Cortex of kidney (tissue), 1 donor: ENCODE measurements at places on chromosomes 13 and 19.

GRCh38 chr13:97259798-97260714 lies 37.9 kb downstream of the MBNL2 start:
- no peak for DNase-seq

DNA sequence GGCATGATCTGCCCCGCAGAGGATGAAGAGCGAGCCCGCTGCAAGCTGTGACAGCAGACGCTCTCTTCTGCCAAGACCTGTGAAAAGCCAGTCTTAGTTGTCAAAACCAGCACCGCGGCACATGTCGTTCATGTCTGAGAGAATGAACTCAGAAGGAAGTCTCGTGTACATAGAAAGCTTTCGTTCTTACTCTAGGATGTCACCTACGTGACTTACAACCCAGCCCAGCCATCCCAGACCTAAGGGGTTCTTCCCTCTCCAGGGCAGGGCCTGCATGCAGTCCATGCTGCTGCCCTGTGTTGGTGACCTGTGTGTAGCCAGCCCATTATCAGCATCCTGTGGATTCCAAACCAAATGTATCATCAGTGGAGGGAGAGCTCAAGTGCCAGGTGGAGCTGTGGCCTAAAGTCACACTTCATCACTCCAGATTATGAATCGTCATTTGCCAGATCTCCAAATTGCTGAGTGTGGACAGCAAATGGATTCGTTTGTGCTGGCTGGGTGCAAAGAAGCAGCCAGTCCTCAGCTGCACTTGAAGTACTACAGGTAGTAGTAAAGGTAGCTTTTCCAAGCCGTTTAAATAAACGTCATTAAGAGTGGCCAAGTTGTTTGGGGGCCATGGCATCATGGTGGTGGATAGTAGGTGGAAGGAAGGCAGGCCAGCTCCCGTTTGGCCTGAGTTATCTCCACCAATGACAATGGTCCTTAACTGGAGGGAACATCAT lies 73.9 kb upstream of the GPR183 start:
- DNase-seq, result no peak

DNA sequence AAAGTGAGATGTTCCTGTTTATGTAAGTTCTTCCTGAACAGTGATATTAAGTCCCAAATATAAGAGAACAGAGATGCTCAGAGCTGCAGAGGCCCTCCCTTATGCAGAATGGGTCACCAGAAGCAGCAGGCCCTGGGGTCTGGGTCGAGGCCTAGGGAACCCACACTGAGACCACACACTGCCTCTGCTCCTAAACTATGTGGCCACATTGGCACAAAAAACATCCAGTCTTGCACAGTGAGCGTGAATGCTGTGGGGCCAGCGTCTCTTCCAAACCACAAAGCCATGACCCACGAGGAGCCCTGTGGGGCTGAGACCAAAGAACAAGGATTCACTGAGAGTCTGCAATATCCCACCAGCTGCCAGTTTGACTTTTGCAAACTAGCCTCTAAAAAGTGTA lies 23.6 kb downstream of the PROZ start:
- no peak for DNase-seq

DNA sequence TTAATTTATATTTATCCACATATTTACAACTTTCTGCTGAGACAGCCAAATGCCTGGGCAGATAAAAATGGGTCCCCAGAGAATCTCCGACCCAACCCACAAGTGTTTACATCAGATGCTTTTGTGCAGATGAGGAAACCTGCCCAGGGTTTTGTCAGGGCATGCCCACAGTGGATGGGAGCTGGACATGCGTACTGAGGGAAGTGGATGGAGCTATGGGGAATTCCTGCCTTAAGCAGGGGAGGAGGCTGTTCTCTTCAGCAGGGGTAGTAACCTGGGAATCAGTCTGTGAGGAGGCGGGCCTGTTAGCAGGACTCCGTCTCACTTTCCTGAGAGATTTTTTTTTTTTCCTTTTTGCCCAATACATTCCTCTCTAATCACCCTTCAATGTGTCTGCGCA lies 122.9 kb downstream of the RFC3 start:
- DNase-seq, result no peak

DNA sequence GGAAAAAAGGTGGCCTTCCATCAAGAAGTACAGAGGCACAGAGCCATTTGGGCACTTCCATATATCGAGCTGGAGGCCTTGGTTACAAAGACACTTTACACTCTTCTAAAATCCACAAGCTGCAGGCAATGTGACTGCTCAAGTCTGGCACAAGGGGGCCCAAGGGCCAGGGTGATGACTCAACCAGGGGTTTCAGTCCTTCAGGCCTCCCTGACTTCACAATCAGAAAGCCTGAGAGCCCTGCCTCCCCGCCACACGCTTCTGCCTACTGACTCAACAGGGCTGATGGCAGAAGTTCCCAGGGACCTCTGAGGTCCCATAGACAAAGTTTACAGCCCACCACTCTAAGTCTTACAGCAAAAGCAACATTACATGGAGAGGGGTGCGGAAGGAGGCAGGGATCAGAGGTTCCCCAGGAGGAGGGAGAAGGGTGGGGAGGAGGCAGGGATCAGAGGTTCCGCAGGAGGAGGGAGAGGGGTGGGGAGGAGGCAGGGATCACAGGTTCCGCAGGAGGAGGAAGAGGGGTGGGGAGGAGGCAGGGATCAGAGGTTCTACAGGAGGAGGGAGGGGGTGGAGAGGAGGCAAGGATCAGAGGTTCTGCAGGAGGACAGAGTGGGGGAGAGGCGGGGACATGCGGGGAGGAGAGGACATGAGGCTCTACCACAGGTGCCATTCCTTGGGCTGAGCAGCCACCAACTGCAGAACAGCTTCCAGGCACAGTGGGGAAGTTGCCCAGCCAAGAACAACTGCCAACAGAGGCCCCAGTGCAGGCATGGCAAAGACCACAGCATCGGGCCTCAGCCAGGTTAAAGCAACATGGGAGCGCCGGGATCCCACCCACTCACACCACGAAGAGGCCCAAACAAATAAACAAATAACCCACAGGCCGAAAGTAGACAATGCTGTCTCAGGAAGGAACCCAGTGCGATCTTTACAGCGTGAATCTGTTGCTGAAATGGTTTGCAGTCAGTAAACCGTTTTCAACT lies 52.0 kb downstream of the SLC7A1 start:
- no peak for DNase-seq

DNA sequence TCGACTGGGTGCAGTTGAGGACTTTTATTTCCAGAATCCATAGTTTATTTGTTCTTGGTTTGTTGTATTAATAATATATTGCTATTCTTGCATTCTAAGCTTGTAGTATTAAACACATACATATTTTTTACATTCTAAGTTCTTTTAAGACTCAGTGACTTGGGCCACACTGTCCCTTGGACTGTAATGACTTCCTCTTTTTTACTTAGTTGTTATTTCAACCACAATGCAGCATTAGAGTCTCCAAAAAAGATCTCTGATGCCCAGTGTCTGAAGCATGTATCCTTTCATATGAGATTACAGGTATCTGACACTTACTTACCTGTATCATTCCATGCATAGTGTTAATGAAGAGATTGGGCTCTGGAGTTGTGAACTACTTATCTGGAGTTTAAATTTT lies 864.9 kb upstream of the PCDH20 start:
- DNase-seq, result no peak

- no peak for DNase-seq
Observed at GRCh38 chr19:51784109-51784785, 10.7 kb upstream of the FPR3 start.

GRCh38 chr19:48491793-48492123 lies 19.9 kb downstream of the LMTK3 start:
- DNase-seq, result no peak

GRCh38 chr13:72842991-72843390 lies 61.1 kb downstream of the PIBF1 start:
- DNase-seq, result no peak

DNA sequence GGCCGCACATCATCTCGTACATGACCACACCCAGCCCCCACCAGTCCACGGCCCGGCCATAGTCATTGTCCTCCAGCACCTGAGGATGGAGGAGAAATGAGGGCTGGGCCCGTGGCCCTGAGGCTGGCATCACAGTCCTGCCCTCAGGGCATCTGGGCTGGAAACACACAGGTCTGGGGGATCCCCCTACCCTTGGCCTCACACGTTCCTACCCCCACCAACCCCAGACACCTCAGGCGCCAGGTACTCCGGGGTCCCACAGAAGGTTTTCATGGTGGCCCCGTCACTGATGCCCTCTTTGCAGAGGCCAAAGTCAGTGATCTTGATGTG lies 9.5 kb upstream of the CCNP start:
- DNase-seq, result no peak

GRCh38 chr13:37766502-37766901 lies 103.1 kb downstream of the TRPC4 start:
- DNase-seq, result no peak

GRCh38 chr19:31908080-31908479 lies 437.3 kb upstream of the ZNF507 start:
- DNase-seq, result no peak

GRCh38 chr13:33870046-33870668 lies 52.2 kb downstream of the RFC3 start:
- DNase-seq, result no peak

- no peak for DNase-seq
Observed at GRCh38 chr13:53569453-53569852, 540.8 kb downstream of the OLFM4 start.

DNA sequence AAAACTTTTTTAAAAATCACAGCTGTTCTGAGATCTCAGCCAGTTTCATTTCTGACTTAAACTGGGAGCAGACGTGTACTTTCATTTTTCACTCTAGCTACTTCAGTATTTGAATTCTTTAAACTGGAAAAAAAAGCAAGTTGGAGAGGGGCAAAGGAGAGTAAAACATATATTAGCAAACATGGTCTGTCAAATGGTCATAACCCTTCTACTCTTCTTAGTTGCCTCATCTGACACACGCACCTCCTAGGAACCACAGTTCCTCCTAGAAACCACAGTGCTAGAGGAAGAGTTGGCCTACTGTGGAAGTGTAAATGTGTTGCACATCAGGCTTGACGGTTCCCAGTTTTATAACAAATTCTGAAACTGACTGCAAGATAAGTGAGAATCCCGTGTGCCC lies 47.2 kb downstream of the TM9SF2 start:
- no peak for DNase-seq

DNA sequence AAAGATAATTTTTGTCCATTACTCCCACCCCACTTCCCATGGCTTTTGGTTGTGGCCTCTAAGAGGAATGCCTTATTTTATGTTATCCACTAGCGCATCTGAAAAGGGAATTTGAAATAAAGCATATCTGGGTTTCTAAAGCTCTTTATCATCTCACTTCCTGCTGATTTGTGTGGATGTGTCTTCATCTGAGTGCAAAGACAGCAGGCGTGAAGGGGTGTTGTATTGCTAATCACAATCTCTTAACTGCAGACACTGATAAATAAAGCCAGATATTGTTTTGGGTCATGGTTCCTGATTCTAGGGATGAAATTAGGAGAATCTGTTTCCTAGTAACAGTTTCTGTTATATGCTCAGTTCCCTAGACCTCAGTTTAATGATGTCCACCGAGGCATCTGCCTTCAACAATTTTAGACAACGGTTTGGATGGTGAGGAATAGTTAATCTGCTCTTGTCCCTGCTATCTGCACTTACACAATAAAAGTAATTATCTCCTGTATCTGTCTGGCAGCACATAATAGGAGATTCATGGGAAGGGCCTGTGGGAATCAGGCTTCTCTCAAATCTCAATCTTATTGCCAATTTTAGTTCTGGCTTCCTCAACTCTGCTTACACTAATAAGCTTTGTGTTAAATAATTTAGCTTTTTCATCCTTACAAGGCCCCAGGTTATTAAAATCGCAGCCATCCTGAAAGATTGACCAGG lies 517.9 kb upstream of the ATXN8OS start:
- no peak for DNase-seq

GRCh38 chr13:33129094-33129832 lies 113.0 kb downstream of the KL start:
- no peak for DNase-seq

DNA sequence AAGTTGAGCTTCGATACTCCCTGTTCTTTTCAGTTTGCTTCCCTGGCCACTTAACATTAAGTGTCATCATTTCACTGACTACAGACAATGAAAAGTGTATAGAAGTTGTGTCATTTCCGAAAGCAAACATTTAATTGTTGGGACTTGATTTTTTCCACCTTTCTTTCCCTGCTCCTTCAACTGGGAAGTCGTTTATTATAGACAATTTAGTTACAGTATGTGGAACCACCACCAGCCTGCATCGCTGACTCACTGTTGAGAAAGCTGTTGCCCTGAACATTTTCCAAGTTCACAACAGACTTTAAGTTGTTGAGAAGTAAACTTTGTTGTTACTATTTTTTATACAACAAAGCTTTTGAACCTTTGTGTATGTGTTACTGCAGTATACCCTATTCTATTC lies 788.4 kb upstream of the PRR20A start:
- DNase-seq, result no peak

GRCh38 chr13:100476963-100477362 lies 111.6 kb downstream of the GGACT start:
- DNase-seq, result no peak

DNA sequence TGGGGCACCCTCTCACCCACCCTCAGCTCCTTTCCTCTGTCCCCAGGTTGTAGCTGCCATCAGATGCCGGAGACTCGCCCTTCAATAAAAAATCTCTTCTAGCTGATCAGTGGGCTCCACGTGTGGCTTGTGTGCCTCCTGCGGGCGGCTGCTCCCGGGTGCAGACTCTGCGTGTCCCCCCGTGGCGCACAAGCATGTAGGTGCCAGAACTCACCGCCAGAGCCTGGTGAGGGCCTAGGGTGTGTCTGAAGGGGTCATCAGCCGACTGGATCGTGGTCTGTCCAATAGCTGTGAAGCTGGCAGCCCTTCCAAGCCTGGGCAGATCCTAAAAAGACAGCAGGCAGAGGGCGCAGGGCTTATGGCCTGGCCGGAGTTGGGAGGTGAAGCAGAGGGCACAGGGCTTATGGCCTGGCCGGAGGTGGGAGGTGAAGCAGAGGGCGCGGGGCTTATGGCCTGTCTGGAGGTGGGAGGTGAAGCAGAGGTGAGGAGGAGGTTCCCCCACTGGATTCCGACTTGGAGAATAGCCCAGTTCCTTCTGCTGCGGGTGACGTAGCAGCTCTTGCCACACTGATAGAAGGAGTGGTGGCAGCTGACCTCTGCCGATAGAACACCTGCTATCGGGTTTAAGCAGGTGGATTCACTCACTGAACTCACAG lies 11.7 kb downstream of the NOP53 start:
- no peak for DNase-seq

GRCh38 chr13:102729560-102730270 lies 34.9 kb upstream of the METTL21C start:
- DNase-seq, result no peak

DNA sequence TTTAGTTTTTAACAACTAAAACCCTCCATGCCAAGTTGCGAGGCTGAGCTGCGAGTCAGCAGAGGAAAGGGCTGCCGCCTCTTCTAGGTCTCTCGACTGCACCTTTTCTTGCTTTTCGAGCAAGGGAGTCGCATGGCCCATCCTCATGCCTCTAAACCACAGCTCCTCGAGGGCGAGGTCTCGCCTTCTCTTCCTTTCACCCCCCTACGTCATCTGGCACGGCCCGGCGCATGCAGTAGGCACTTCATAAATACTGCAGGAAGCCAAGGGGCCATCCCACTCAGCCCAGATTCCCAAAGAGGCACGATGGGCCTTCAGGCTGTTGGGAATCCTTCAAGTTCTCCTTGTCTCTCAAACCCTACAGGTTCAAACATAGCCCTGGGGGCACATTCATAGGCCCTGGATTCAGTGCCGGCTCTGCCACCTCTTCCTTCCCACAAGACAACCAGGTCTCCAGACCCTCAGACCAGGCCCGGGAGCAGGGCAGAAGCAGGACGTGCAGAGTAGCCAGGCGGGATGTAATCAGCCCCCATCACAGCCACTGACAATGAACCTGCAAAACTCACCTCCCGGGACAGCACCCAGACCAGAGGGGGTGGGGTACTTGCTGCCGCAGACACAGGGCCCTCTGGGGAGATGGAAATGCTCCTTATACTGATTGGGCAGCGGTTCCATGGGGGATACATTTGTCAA lies 41.7 kb downstream of the GGACT start:
- no peak for DNase-seq

- DNase-seq, result no peak
Observed at GRCh38 chr13:96781141-96781540, 213.1 kb downstream of the OXGR1 start.
